ENCODE measurements at places on chromosomes 16 and 17.

DNA sequence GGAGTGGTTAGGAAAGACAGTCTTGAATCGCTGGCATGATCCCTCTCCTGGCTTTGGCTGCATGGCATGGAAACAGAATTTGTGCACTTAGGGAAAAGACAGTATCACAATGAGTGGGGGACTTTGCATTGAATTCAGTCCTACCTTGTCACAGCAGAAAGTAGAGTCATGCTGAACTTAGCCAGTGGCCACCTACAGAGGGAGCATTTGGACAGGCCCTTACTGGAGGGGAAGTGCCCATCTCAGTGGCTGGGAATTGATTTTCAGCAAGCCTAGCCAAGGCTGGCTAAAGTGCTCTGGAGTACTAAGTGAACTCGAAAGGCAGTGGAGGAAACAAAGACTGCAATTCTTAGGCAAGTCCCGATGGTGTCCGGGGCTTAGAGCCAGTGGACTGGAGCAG, 364.3 kb upstream of the TOM1L1 start:
- DNase-seq, result no peak

GRCh38 chr16:87409781-87410180, 17.6 kb downstream of the MAP1LC3B start:
- DNase-seq, result no peak

GRCh38 chr17:70796757-70797156, 627.4 kb downstream of the KCNJ2 start:
- no peak for DNase-seq

- DNase-seq, result no peak
Observed at GRCh38 chr16:23125277-23125676, 24.0 kb downstream of the USP31 start.

- DNase-seq, result no peak
Observed at GRCh38 chr16:57278494-57278893, 6.0 kb downstream of the PLLP start.

DNA sequence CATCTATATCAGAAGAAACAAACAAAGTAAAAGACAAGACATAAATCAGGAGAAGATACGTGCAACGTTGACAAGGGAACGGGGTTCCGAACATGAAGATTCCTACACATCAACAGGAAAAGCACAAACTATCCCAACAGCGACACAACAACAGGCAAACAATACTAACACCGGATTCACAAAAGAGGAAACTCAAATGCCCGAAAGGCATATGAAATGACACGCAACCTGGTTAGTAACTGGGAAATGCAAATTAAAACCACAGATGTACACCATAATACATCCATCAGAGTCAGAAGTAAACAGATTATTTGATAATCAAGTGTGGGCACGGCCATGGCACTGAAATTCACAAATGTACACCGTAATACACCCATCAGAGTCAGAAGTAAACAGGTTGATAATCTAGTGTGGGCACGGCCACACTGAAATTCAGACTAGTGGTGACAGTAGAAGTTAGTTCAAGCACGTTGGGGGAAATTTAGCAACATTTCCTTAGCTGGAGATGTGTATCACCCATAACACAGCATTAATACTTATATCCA, 171.9 kb upstream of the RPH3AL start:
- DNase-seq, result no peak

DNA sequence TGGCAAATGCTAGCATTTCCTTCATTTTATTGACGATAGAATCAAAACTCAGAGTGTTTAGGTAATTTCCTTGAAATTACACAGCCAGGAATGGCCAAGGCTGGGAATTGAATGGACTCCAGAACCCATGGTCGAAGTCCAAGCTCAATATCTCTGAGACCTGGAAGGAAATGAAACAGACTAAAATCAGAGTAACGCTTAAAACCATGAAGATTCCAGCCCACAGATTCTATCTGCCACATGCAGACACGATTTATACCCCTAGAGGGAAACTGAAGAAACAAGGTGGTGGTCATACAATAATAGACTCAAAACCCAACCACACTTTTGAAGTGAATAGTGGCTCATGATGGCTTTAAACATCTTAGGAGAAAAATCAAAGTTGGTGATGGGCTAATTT, 95.6 kb downstream of the PRKCA start:
- DNase-seq, result no peak

GRCh38 chr17:69058165-69058564, 2.6 kb downstream of the ABCA9 start:
- DNase-seq, result no peak

- no peak for DNase-seq
Observed at GRCh38 chr16:77064037-77064436, 127.0 kb upstream of the MON1B start.

- no peak for DNase-seq
Observed at GRCh38 chr16:30473231-30474073, 910 bp downstream of the ITGAL start.

- DNase-seq, result no peak
Observed at GRCh38 chr17:27323538-27324215, 29.8 kb downstream of the WSB1 start.

- DNase-seq, result no peak
Observed at GRCh38 chr17:3400055-3400454, 1.8 kb upstream of the OR1E1 start.

DNA sequence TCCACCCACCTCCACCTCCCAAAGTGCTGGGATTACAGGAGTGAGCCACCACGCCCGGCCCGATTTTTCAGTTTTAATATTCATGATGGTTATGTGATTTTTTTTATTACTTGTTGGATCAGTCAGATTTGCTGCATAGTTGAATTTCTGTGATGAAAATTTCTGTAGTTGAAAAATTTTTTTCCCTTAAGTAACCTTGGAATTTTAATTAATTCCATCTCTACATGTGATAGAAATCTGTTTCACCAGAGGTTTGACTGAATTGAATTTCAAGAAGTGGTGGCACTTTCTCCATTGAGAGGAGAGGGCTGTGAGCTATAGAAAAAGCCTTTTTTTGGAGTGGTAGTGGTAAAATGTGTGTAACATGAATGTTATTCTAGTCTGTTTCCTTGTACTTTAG, 24.7 kb downstream of the WIPF2 start:
- DNase-seq, result no peak

Measured in HS-5 (cell line).